ENCODE measurements at places on chromosomes 7 and 10.

DNA sequence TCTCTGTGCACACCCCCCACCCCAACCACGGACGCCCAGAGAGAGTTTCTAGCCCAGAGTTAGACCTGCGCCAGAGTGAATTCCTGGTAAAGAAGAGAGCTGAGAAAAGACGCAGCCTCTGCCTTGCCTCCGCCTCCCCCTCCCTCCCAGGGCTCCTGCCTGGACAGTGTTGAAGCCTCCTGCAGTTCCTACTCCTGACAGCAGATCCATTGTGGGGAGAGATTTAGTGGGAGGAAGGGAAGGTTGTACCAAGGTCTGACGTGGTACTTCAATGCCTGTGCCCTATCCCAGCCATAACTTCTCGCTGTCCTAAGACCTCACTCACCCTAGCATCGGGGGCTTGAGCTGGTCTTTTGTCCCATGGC is 952 bp downstream of the SRRM3 start:
- DNase-seq = no peak

- DNase-seq = no peak
These were observed 33.8 kb downstream of the VOPP1 start for GRCh38 chr7:55538538-55538937.

- no peak for DNase-seq
These were observed 126.0 kb downstream of the STRA8 start for GRCh38 chr7:135359615-135360014.

DNA sequence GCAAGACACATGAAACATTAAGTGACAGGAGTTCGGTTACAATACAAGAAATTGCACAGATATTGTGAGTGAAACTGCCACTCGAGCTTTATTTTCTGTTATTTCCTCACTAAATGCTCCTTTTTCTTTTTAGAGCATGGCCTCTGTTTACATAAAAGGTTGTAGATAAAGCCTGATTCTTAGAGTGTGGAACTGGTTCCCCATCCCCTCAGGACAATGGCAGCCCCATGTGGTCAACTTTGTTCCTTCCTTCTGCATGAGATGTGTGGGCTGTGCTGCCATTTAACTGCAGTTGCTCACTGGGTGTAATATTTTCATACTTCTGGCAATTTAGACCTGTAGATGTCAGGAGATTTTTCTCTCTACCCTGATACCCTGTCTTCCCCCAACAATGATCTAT is 70.2 kb downstream of the LRGUK start:
- no peak for DNase-seq

- no peak for DNase-seq
These were observed 6.7 kb upstream of the INHBA start for GRCh38 chr7:41709621-41710020.

GRCh38 chr10:7664707-7665106 is 2.1 kb downstream of the ITIH5 start:
- DNase-seq = no peak

DNA sequence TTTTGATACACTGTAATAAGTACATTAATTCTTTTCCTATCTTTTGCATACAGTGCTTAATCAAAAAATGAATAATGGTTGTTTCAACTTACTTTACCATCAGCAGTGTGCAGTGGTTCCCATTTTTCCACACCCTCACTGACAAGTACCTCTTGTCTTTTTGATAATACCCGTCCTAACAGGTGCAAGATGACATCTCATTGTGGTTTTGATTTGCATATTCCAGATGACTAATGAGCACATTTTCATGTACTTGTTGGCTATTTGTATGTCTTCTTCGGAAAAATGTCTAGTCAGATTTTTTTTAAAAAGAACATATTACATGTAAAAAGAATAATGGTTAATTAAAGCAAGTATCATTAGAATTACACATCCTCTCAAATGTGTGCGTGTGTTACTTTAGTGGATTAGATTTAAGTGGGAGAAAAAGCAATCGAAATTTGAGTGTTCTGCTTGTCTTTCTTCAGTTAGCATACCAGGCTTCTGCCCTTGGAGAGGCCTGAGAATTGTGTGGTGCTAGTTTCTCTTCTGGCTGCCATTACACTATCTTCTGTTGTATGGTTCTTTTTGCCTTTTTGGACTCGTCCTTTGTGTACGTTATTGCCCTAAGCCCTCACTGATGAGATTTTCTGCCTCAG is 291.2 kb downstream of the AUTS2 start:
- DNase-seq = no peak

DNA sequence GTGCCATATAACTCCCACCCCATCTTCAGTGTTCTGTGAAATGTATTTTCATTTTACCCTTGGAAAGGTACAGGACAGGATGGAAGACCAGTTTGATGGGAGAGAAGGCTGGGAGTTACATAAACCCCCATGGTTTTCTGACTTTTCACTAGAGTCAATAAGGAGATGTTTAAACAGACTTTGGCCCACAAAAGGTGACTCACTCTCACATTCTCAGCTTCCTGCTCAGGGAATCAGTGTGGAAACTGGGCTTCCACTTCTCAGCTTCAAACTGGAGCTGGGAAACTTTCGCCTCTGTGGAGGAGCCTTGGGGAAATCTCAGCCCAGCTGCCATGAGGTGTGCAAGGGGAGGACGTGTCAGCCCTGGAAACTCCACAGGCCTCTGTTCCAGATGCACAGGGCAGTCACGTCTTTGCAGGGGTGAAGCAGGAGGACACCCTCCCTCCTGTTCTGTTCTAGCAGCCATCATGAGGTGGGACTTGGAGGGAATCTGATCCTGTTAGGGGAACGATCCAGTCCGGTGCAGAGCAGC is 560.5 kb upstream of the GALNT17 start:
- DNase-seq = no peak

- no peak for DNase-seq
These were observed 203.0 kb upstream of the MEOX2 start for GRCh38 chr7:15889507-15889906.

GRCh38 chr10:131937836-131938235 is 37.0 kb downstream of the PPP2R2D start:
- no peak for DNase-seq

DNA sequence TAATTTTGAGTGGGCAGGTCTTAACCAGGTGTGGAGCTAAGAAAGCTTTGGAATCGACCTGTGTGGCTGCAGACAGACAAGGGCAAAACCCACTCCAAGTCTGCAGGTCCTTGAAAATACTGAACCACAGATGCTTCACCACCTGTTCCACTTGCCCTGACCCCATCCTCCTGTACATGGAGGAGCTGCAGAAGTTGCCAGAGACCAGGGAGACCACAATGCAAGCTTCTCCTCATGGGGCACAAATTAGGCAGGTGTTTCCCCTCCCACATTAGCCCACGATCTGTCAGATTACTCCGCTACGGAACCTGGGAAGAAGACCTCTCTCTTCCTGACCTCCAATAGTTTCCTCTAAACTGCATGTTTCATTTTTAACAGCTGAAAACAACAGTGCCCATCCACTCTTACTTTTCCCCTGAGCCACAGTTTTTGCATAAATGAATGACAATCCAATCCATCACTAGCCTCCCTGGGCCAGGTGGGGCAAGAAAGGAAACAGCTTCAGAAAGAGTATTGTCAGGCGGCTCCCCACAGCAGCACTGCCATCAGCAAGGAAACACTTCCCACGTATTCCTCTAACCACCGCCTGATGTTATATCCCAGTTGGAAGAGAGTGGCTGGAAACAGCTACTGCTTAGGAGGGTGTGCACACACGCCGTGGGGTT is 141.6 kb downstream of the PRKAG2 start:
- DNase-seq = no peak

GRCh38 chr7:143499246-143499645 is 21.6 kb downstream of the TAS2R41 start:
- DNase-seq = no peak

All from lower lobe of right lung (tissue), 2 donors.